ENCODE measurements at places on chromosomes 4 and X.

GRCh38 chr4:156291317-156291716 lies 337.7 kb upstream of the CTSO start:
- no peak for DNase-seq

DNA sequence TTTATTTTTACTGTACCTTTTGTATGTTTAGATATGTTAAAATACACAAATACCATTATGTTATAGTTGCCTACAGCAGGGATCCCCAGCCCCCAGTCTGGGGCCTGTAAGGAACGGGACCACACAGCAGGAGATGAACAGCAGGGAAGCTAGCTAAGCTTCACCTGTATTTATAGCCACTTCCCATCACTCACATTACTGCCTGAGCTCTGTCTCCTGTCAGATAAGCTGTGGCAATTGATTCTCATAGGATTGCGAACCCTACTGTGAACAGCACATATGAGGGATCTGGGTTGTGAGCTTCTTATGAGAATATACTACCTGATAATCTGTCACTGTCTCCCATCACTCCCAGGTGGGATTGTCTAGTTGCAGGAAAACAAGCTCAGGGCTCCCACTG lies 73.9 kb downstream of the BMPR1B start:
- DNase-seq = no peak

DNA sequence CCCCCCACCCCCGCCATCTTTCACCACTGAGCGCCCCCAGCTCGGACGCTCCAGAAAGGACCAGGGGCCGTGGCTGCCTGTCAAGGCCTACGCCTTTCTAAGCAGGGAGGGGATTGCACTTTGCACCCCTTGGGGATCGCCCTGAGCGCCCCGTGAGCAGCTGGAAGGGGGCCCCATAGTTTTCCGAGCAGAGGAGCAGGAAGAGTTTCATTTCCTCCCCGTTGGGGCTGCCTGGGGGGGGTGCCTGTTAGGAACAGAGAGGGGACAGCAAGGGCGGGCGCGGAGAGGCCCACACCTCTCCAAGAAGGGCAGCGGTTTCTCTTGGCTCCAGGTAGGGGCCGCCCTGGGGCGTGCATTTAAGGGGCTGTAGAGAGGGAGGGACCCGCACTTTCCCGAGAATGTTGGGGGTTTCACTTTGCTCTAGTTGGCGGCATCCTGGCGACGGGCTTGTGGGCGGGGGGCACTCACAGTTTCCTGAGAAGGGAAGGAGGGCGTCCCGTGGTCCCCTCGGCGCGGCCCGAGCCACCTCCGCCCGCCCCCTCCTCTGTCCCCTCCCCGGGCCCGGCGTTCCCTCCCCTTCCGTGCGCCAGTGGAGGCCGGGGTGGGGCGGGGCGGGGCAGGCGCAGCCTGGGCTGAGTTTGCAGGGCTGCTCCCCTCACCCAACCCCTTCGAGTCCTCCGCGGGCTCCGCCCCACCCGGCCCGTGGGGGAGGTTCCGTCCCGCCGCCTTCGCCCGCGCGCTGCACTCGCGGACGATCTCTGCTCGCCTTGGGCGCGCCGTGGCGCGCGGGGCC lies 82.3 kb upstream of the CD99 start:
- DNase-seq = no peak

DNA sequence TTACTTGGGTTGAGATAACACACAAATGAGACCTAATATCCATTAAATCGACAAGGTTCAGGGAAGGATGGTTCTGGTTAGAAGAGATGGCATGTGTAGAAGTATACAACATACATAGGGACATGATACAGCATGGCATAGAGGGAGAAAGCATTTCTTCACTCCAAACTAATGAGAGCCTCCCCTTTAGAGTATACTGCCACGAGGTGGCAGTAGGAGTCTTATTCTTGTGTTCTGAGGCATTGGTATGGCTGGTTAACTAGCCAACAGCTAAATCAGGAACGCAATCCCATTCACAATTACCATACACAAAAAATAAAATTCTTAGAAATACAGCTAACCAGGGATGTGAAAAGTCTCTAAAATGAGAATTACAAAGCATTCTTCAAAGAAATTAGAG lies 29.1 kb upstream of the TRO start:
- no peak for DNase-seq

GRCh38 chr4:98293104-98293887 lies 32.1 kb downstream of the RAP1GDS1 start:
- no peak for DNase-seq

Data from NCI-H187 (cell line).